ENCODE measurements at places on chromosomes 11 and 22.

DNA sequence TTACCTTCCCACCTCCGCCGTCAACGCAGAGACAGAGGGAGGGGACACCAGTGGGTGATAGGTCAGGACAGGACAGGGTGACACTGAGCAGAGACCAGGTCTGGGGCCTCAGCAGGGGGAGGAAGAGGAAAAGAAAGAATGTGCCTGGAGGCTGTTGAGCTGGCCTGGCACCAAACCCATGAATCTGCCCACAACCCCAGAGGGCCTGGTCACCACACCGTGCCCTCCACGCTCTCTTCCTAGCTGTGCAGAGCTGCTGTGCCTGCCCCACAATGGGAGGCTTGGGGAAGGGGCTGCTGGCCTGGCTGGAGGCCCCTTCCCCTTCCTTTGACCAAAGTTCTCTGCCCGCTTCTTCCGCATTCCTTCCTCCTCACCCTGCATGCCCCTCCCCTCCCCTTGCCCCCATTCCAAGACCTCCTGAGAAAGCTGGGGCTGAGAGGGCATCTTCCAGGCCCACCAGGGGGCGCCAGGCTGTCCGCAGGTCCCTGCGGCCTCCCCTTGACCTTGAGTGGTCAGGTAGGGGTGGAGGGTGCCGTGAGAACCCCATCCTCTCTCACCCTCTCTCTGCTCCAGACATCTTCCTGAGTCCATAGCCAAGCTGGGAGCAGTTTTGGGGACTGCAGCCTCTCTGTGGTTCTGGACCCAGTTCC is 11.0 kb upstream of the CACNA1I start:
- DNase-seq, result no peak

- DNase-seq, result no peak
These were observed 72.3 kb downstream of the PRMT3 start for GRCh38 chr11:20459865-20460264.

GRCh38 chr11:77027275-77027674 is 6.9 kb upstream of the B3GNT6 start:
- no peak for DNase-seq

- no peak for DNase-seq
These were observed 41.2 kb upstream of the KLHL35 start for GRCh38 chr11:75474240-75474639.

DNA sequence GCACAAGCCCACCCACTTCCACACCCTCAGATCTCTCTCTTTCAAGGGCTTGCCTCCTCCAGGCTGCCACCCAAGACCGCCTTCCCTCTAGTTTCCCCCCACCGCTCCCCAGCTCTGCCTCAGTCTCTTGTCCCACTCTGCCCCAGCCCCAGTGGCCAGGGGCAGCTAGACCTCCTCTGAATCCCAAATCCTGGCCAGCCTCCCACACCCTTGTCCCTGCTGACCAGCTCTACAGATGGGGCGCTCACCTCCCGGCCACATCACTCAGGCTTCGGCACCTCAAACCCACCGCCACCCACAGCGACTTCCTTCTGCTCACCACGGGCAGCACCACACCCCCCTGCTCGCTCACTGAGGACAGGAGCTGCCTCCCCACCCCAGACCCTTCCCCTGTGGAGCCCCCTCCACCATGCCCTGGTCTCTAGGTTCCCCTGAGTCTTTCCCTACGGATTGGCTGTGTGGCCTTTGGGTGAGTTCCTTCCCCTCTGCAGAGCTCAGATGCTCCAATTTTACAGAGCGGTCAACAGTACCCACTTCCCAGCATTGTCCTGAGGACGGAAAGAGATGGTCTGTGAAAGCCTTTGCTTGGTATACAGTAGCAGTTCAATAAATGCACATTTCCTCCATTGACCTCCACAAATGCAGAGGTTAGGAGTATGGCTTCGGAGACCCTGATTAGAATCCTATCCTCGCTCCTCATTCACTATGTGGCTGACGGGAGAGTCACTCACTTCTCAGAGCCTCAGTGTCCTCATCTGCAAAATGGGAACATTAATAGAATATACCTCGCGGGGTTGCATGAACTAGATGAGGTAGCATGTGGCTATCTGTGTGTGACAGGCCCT is 11.5 kb upstream of the SPI1 start:
- no peak for DNase-seq

DNA sequence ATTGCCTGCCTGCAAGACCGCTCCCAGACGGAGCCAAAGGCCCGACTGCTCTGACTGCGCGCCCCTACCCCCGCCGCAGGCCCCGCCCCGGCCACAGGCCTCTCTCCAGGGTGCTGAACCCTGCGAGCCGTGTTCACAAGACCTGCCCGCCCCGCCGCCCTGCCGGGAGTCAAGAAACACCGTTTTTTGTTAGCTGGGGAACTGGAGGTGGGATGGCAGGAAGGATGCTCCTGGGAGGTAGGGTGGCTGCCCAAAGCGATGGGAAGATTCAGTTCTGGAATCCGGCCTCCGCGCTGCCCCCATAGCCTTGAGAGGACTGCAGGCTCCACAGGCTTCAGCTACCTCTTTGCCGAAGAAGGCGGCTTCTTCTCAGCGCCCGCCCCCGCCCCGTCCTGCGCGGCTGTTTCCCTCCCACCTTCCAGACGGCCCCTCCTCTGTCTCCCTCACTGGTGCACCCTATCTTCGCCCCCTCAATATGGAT is 2.7 kb upstream of the PDE2A start:
- DNase-seq, result peak; percentile 67

- no peak for DNase-seq
These were observed 3.8 kb downstream of the GAS2L1 start for GRCh38 chr22:29310065-29310862.

GRCh38 chr11:75560644-75561043 is 1.4 kb upstream of the SERPINH1 start:
- no peak for DNase-seq

DNA sequence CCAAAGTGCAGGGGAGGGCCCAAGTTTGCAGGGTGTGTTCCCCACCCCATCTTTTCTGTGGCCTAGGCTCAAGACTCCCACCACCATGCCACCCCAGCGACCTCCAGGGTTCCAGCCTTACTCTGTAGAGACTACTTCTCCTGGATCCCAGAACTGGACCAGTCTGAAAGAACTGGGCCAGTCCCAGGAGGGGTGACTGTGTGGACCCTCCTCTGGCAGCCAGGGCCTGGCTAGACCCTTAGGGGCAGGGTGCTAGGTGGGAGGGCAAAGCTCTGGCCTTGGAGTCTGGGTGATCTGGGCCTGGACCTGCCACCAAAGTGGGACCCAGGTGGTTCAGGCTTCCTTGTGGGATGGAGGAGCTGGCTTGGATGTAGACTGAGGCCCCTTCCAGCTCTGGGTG is 41.8 kb upstream of the ACCSL start:
- DNase-seq, result no peak

GRCh38 chr22:23383491-23384361 is 196.4 kb downstream of the IGLL1 start:
- DNase-seq, result no peak

DNA sequence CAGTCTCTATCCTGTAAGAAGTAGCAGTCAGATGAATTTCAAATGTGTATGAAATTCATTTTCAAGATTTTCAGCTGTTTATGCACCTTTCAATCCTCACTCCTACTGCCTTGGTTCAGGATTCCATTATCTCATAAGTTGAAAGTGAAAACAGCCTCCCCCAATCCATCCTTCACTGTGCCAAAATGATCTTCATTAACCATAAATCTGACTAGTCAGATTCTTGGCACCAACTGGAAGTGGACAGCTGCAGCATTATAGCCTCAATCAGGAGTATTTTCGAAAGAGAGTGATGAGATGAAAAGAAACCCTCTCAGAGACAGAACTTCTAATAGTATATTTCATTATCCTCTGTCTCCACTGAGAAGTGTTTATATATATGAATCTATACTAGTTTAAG is 365.3 kb upstream of the PDGFD start:
- DNase-seq, result no peak

DNA sequence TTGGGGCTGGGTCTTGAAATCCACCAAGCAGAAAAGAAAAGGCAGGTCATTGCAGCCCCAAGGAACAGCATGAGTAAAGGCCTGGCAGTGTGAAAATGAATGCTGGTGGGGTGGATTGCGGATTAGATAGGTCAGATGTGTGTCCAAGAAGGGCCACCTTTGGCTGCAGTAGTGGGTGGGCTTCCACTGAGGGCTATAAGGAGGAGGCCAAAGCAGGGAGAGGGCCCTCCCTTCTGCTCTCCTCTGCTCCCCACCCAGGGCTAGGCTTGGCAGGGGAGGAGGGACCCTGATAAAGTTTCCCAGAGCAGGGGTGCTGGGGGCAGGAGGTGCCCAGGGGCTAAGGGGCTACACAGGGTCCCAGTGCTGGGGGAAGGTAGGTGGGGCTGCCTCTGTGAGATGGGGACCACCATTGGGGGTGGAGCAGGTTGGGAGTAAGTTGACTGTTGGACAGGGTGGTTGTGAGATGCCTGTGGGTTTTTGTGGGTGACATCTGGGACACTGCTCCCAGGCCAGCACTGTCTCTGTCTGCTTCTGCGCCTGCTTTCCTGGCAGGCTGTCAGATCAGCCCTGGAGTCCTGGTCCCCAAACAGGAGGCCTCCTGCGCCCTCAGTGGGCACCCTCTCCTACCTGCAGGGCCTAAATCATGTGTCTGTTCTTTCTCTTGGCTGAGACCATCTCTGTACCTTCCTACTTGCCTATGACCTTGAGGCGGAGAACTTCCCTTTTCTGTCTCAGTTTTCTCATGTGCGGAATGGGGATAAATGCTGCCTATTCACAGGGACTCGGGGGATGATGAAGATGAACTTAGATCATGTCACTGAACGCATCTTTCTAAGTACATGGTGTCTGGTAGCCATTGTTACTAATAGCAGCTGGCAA is 1.9 kb downstream of the CAPN5 start:
- DNase-seq, result no peak

DNA sequence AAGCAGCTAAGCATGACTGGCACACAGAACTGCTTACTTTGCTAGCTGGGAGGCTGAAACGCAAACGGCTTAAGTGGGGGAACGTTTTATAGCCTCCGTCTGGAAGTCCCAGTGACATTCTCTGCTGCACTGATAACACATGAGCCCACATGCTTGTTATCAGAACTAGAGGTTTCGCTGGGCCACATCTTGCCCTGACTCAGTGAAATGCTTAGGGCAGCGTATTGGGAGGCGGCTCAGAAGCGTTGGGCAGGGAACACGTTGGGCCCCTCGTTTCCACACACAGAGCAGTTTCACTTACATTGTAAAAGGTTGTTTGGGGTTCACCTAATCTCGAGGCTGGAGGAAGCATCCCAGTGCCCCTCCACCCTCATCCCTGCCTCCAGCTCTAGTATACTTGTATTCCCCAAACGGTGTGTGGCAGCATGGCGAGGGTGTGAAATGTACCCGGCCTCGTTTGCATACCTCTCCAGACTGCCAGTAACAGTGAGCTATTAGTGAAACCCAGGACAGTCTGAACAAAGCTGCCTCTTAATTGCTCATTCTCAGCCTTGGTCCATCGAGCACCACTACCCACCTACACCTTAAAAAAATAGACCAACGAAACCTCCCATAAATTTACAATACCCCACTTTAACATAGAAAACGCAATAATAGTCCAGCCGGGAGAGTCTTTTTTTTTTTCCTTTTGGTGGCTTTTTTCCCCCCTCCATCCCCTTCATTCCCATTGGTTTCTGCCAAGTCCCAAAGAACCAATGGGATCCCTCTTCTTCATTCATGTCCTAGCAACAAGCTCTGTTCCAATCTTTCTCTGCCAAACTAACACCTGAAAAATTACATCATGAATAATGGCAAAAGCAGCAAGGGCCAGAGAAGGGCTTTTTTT is 218.8 kb upstream of the SORL1-AS1 start:
- DNase-seq, result no peak

- DNase-seq, result no peak
These were observed 34.2 kb upstream of the EHF start for GRCh38 chr11:34586488-34587281.

DNA sequence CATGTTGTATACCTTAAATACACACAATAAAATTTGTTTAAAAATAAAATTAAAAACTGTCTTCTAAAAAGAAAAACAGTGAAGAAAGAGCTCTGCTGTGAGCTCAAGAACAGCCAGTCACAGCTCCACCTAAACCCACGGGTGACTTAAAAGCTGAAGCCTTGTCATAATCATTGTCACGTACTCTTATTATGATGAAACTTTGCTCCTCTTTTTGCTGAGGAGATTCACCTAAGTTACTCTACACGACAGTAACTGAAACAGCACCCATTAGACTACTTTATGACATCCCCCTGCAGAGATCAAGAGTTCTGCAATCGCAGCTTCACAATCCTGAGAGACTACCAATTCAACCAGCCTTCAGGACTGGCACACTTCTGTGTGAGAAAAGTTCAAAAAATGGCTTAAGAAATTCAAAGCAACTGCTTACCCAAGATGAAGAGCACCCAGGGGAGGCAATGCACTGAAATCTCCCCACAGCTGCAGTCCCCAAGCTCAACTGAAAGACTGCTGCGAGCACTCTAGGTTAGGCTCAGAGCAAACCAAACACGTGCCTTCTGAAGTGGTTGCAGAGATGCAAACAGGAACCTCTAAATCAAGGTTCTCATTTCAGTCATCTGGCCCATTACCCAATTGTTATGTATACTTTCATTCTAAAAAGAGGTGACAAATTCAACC is at the start of gene JAML:
Gene JAML, minus strand, starts transcription at position 501 of the 678 bp plus-strand sequence. CDS start 10,145 bp downstream, outside the sequence.
- peak; percentile 76 for DNase-seq

DNA sequence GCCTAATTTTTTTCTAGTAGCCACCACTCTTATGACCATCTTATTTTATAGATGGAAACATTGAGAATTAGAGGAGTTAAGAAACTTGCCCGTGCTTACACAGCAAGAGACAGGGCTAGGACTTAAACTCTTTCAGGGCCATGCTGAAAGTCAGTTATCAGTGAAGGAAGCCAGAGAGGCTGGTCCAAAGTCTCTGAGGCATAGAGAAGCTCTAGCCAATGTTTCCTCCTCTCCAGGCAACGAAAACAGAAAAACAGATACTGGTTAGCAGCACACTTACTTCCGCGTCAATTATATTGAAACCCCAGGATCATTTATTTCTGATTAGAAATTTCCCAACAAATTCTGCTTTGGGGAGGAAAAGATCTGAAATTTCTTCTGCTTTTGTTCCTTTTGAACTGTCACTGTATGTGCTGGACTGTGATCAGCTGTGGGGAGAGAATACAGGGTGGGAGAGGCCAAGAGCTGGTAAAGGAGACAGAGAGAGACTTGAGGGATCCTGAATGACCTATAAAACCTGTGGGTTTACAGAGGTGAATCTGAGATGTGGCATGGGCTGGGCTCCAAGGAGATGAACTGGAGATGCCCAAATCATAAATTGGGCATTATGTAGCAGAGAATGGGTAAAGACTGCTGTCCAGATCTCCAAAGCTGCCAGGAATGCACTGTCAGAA is 37.5 kb upstream of the CAPRIN1 start:
- no peak for DNase-seq

- no peak for DNase-seq
These were observed 110.4 kb downstream of the ELP4 start for GRCh38 chr11:31619980-31620379.

- DNase-seq, result no peak
These were observed 58.9 kb upstream of the CLTCL1 start for GRCh38 chr22:19350476-19350859.

- peak; percentile 53 for DNase-seq
These were observed 11.2 kb upstream of the IGLL1 start for GRCh38 chr22:23591201-23591791.

All from stimulated activated CD4-positive, alpha-beta T cell treated with anti-CD3 and anti-CD28 coated beads, Interleukin-1b, Interleukin-23, amount 100 ng/mL, for 48 hours (primary cell).